Activated CD4-positive, alpha-beta T cell treated with anti-CD3 and anti-CD28 coated beads for 1 hour (primary cell): ENCODE measurements at places on chromosomes 4 and X.

- DNase-seq, result no peak
Measured at GRCh38 chr4:137253949-137254348, 278.3 kb downstream of the PCDH18 start.

DNA sequence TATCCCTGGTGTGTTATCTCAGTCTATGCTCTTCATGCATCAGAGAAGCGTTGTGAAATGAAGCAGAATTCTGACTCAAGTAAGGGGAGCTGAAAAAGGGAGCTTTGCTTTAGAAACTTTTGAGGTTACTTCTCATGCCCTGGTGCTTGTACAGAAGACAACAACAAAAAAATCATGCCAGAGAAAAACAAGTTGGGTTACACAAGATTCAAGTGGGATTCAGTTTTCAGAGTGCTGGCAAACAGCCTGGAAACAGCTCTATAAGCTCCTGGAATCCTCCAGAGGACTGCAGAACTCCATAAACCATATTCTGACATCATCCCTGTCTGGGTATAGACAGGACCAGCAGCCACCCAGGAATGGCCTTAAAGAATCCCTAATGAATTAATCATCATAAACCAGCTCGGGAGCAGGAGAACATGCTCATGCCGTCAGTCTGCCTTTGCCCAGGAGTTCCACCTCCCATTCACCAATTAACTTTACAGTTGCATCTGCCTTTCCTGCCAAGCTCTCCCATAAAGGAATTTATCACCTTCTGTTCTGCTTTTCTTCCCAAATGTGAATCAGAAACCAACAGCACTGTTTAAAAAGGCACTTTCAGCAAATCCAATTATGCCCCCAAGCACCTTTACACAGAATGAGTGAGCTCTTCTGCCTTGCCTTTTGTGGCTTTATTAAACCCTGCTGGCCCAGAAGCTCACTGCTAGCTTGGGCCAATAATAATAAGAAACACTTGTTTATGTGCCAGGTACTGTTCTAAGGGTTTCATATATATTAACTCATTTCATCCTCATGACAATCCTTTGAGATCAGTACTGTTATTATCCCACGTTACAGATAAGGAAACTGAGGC, 54.5 kb upstream of the FBXW7 start:
- DNase-seq, result no peak

- no peak for DNase-seq
Measured at GRCh38 chr4:83810428-83810827, 274.5 kb downstream of the GPAT3 start.

DNA sequence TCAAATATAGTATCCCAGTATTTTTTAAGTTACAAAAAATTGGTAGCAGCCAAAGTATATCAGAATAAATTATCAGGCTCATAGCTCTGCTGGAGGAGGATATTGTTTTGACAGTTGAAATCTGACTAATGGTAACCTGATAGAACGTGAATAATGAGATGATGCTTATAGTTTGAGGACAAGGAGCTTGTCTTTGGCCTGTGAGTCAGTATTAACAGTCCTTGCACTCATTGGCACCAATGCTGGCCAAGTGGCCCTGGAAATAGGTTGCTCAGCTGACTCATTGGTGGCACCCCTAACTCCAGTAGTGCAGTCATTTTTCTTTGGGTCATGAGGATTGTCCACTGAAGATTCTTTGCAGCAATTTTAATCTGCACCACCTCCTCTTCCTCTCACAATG, 203.3 kb upstream of the JADE1 start:
- DNase-seq, result no peak

DNA sequence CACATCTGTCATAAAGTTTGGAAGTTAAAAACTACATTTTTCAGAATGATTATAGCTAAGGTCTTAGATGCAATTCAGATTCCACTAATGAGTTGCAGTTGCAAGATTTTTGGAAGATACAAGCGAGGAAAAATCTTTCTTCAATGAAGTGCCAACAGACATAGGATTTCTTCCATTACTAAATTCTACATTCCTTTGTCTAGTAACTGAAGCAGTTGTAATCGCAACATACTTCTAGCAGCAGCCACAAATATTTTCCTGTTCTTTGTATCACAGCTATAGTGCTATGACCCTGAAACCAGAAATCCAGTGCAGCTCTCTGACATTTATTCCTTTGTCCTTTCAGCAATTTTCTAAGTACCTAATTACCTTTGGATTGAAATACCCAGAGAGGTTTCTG, 225.2 kb upstream of the SLIT2 start:
- DNase-seq, result no peak

DNA sequence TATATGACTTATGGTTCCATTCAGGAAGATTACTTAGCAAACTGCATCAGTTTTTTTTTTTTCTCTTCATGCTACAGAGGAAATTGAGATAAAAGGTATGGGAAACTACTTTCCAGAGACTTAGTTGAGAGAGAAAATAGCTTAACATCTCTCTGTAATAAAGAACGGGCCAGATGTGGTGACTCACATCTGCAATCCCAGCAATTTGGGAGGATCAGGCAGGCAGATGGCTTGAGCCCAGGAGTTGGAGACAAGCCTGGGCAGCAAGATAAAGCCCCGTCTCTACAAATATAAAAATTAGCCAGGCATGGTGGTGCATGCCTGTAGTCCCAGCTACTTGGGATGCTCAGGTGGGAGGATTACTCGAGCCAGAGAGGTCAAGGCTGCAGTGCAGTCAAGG, 271.2 kb upstream of the TENM3 start:
- DNase-seq, result no peak

GRCh38 chr4:23973308-23973855, 83.5 kb upstream of the PPARGC1A start:
- DNase-seq, result no peak

- DNase-seq, result no peak
Measured at GRCh38 chr4:5204781-5205180, 153.5 kb downstream of the STK32B start.

DNA sequence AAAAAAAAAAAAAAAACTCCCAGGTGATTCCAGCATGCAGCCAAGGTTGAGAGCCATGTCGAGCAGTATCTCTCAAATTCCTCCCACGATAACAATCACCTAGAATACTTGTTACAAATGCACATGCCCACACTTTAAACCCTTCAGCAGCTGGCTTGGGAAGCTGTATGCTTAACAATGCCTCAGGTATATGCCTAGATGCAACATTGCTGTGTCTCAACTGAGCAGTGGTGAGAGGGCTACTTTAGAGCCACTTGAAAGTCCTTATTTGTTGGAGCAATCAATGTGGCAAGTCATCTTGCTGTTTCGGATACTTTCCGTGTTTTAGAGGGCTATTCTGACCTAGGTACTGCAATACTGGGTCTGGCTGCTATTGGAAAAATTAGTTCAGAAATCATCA, 487.4 kb downstream of the INPP4B start:
- DNase-seq, result no peak

DNA sequence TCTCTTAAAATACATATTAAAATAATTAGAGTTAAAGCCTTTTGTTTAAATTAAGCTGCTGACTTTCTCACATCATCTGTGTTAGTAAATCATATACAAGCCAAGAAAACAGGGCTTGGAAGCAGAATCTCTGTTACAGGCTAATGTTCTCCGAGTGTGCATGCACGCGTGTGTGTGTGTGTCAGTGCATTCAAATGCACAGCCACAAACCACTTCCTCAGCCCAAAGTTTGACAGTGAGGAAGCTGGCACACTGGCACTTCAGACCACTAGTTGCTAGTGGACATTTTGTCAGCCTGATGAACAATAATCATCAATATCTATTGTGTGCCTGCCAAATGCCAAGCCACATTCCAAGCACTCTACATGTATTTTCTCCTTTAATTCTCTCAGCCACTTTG, 5.6 kb downstream of the MAOB start:
- no peak for DNase-seq
